ENCODE measurements at places on chromosomes 7 and 10.

DNA sequence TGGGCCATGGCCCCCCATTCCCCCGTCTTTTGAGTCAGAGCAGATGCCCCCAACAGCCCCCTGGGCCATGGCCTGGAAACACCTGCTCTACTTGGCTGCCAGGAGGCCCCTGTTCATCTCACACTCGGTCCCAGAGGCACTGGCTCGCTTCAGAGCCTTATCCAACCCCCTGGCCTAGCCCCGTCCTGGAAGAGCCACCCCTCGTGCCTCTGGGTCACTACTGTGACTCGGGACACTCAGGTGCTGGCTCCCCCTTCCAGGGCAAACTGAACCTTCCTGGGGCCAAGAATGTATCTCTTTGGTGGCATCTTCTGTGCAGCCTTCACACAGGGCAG lies 7.0 kb downstream of the POLR2J start:
- DNase-seq, result no peak

GRCh38 chr10:11865561-11865960 lies 42.4 kb downstream of the PROSER2 start:
- DNase-seq, result no peak

- no peak for DNase-seq
Observed at GRCh38 chr7:28672397-28672797, 260.1 kb downstream of the CREB5 start.

- DNase-seq, result no peak
Observed at GRCh38 chr7:50658696-50659095, 93.5 kb upstream of the DDC start.

DNA sequence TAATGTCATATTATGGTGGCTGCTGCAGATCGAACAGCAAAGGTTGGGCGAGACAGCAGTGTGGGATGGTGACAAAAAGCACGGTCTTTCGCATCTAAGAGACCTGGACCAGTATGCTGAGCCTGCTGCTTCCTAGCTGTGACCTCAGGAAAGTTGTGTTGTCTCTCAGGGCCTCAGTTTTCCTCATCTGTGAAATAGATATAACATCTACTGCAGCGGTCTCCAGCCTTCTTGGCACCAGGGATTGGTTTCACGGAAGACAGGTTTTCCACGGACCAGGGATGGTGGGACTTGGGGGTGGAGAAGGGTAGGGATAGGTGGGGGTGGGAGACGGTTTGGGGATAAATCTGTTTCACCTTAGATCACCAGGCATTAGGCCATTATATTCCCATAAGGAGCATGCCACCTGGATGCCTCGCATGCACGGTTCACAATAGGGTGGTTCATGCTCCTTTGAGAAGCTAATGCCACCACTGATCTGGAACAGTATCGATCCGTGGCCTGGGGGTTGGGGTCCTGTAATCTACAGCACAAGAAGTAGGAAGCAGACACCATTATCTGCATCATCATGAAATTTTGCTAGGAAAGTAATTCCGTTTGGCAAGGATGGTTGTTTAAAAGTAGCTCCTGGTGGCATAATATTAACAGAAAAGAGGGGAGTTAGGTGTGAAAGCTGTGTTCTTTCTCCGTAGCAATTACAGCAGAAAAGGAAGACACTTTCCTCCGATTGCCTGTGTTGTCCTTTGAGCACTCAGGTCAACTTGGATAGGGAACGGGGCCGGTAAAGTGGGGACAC lies 10.8 kb downstream of the KLF6 start:
- DNase-seq, result peak; percentile 87

GRCh38 chr7:27000496-27000895 lies 95.3 kb downstream of the HOXA1 start:
- no peak for DNase-seq

Measured in epithelial cell of proximal tubule (primary cell).